ENCODE measurements at places on chromosomes 12 and 14. TPM values are rescaled to one million over a fixed set of nuclear protein-coding genes. Genes with fewer than 3 reads are reported as not detected.

ARHGEF40 gene
- total RNA-seq = 6.3 TPM

P2RX7 gene
- total RNA-seq = 1.5 TPM

ENO2 gene
- total RNA-seq = 117 TPM

NRL gene
- total RNA-seq = 0.66 TPM

CRACR2A gene
- total RNA-seq = 18.4 TPM

FGF6 gene
- total RNA-seq = not detected

KLHDC1 gene
- 0.98 TPM for total RNA-seq

PLEKHD1 gene
- 1.2 TPM for total RNA-seq

SLC39A5 gene
- 0.66 TPM for total RNA-seq

DNA sequence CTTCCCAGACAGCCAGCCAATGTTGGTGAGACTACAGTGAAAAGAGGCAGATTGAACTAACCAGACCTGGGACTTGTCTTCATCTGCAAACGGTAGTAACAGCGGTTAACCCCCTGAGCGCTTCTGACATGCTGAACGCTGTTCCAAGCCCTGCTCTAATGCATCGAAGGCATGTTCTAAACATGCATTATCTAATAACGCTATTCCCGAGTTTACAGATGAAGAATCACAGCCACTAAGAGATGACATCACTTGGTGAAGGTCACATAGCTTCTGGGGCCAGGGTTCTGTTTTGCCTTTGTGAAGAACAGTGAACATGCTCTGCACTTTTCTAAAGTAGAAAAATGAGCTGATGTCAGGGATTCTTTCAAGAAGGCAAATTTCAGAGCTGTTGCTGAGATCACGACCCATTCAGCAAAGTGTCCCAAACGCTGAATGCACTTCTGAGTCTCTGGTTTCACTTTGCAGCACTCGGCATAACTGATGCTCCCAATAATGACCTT lies 56.0 kb downstream of the FOS start:
- peaks cover 8% of the 10 kb centered on the region for H3K27me3 ChIP-seq
- no peak overlapping the region for H3K4me3 ChIP-seq
- H3K4me1 ChIP-seq = no peaks in the 10 kb centered on the region
- DNase-seq = no peak
- H3K27ac ChIP-seq = no peak overlapping the region
- H3K36me3 ChIP-seq = no peaks in the 10 kb centered on the region

GRCh38 chr14:88333036-88333435 lies 10.0 kb upstream of the KCNK10 start:
- peaks cover 28% of the 10 kb centered on the region for H3K27me3 ChIP-seq
- DNase-seq = no peak
- H3K27ac ChIP-seq = no peak overlapping the region
- no peaks in the 10 kb centered on the region for H3K36me3 ChIP-seq
- no peak overlapping the region for H3K4me3 ChIP-seq

DNA sequence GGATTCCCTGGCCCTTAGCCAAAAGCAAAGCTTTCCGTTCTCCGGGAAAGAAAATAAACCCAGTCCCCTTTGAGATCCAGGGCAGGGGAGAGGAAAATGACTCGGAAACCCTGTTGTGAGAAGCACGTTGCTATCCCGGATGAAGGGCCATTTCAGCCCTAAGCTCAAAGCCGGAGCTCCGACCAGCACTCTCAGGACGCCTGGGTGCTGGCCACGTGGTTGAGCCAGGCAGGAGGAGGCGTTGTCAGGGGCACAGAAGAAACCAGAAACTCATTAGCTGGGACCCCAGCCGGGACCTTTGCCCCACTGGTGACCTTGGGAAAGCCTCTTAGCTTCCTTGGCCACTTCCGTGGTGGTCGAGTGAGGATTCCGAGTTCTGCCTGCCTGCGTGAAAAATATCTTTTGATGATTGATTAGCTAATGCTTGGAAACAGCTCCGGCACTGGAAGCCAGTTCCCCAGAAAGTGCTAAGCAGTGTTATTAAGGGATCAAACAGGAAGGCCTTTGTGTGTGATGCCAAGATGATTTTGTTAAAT lies 57.6 kb upstream of the FZD10 start:
- no peak overlapping the region for H3K4me3 ChIP-seq
- no peaks in the 10 kb centered on the region for H3K4me1 ChIP-seq
- no peak overlapping the region for H3K27ac ChIP-seq
- no peak for DNase-seq
- H3K36me3 ChIP-seq = no peaks in the 10 kb centered on the region

- H3K27me3 ChIP-seq = no peaks in the 10 kb centered on the region
- no peak overlapping the region for H3K4me3 ChIP-seq
- peaks cover 47% of the 10 kb centered on the region for H3K4me1 ChIP-seq
- H3K36me3 ChIP-seq = no peaks in the 10 kb centered on the region
- no peak overlapping the region for H3K27ac ChIP-seq
These were observed 35.8 kb upstream of the PPP1R13B start for GRCh38 chr14:103883263-103883523.

DNA sequence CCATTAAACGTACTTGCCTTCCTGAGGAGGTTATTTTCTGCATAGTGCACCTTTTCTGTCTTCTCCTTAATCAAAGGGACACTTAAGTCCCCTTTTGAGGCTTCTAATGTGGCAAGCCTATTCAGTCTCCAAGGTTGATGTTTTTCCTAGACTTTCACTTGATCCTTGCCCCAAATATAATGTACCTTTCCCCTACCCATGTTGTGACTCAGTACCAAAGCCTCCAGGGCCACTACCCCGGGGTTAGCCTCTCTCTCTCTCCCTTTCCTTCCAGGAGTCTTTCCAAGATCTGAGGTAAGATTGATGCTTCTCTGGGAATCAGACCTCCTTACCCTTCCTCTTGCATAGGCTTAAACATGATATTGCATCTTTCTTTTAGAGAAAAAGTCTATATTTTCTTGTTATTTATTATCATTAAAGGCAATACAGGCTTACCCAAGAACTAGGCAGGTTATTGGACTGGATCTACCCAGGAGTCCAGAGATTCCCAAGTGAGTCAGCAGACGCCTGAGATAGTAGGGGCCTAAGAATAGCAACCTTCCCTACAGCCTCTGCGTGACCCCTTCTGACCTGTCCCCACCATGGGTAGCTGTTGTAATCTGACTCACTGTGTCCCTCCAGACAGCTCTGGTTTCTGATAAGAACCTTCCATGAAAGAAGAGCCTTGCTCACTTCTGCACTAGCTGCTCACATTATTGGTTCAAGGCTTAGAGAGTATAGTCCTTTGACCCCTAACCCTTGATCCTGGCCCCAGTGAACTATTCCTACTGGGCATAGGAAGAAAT lies 172.9 kb downstream of the ZFP36L1 start:
- peak; percentile 71 for DNase-seq
- no peaks in the 10 kb centered on the region for H3K36me3 ChIP-seq
- peak overlapping the region; percentile 32 for H3K4me3 ChIP-seq
- H3K4me1 ChIP-seq = peaks cover 32% of the 10 kb centered on the region
- peak overlapping the region; percentile 78 for H3K27ac ChIP-seq
- H3K27me3 ChIP-seq = no peaks in the 10 kb centered on the region

- no peaks in the 10 kb centered on the region for H3K36me3 ChIP-seq
- DNase-seq = no peak
- H3K4me3 ChIP-seq = no peak overlapping the region
- H3K4me1 ChIP-seq = no peaks in the 10 kb centered on the region
- H3K27ac ChIP-seq = no peak overlapping the region
These were observed 269.9 kb upstream of the PLEKHG7 start for GRCh38 chr12:92432724-92433441.

GRCh38 chr12:131093604-131093955 lies 139.9 kb downstream of the ADGRD1 start:
- H3K27me3 ChIP-seq = no peaks in the 10 kb centered on the region
- no peak overlapping the region for H3K27ac ChIP-seq
- no peaks in the 10 kb centered on the region for H3K36me3 ChIP-seq
- no peak overlapping the region for H3K4me3 ChIP-seq
- H3K4me1 ChIP-seq = no peaks in the 10 kb centered on the region
- DNase-seq = no peak

GRCh38 chr12:110545812-110546211 lies 37.3 kb downstream of the PPTC7 start:
- H3K36me3 ChIP-seq = no peaks in the 10 kb centered on the region
- H3K4me1 ChIP-seq = peaks cover 6% of the 10 kb centered on the region
- DNase-seq = no peak
- H3K4me3 ChIP-seq = no peak overlapping the region
- H3K27ac ChIP-seq = no peak overlapping the region
- no peaks in the 10 kb centered on the region for H3K27me3 ChIP-seq

- no peaks in the 10 kb centered on the region for H3K36me3 ChIP-seq
- H3K27me3 ChIP-seq = no peaks in the 10 kb centered on the region
- H3K27ac ChIP-seq = no peak overlapping the region
These were observed 63.3 kb upstream of the CDKN3 start for GRCh38 chr14:54333511-54333910.

- H3K4me3 ChIP-seq = no peak overlapping the region
- no peaks in the 10 kb centered on the region for H3K27me3 ChIP-seq
- DNase-seq = no peak
- no peak overlapping the region for H3K27ac ChIP-seq
- no peaks in the 10 kb centered on the region for H3K36me3 ChIP-seq
These were observed 9.6 kb downstream of the BICDL1 start for GRCh38 chr12:119998471-119999245.

- DNase-seq = no peak
- H3K36me3 ChIP-seq = no peaks in the 10 kb centered on the region
- no peak overlapping the region for H3K4me3 ChIP-seq
- no peaks in the 10 kb centered on the region for H3K27me3 ChIP-seq
- H3K27ac ChIP-seq = no peak overlapping the region
These were observed 6.0 kb upstream of the GTSF1 start for GRCh38 chr12:54479421-54479820.

GRCh38 chr12:5269846-5270245 lies 162.1 kb upstream of the NTF3 start:
- no peaks in the 10 kb centered on the region for H3K4me1 ChIP-seq
- no peak for DNase-seq
- no peak overlapping the region for H3K27ac ChIP-seq

- no peaks in the 10 kb centered on the region for H3K4me1 ChIP-seq
- H3K4me3 ChIP-seq = no peak overlapping the region
- no peaks in the 10 kb centered on the region for H3K36me3 ChIP-seq
- DNase-seq = no peak
- no peaks in the 10 kb centered on the region for H3K27me3 ChIP-seq
These were observed 4.8 kb upstream of the LMO3 start for GRCh38 chr12:16610743-16611142.

Measured in HCT116 (cell line).